ENCODE measurements at places on chromosomes 2 and 18.

- DNase-seq: no peak
Observed at GRCh38 chr18:3972291-3972930, 482.7 kb downstream of the DLGAP1 start.

DNA sequence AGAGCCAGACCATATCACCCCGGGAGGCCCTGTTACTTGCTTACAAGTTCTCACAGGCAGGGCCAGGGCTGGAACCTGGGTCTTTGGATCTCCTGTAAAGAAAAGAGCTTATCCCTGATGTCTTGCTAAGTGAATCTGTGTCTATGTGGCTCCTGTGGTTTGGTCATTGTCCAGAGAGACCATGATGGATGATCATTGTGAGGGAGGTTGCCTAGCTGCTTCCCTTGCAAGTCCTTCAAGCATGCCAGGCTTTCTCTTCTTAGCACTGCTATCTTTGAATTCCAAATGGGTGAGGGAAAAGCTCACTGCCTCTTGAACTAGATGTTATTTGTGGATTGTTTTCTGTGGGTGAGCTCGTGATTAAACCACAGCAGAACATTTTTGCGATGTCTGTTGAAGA, 151.6 kb downstream of the FSHR start:
- DNase-seq: no peak

DNA sequence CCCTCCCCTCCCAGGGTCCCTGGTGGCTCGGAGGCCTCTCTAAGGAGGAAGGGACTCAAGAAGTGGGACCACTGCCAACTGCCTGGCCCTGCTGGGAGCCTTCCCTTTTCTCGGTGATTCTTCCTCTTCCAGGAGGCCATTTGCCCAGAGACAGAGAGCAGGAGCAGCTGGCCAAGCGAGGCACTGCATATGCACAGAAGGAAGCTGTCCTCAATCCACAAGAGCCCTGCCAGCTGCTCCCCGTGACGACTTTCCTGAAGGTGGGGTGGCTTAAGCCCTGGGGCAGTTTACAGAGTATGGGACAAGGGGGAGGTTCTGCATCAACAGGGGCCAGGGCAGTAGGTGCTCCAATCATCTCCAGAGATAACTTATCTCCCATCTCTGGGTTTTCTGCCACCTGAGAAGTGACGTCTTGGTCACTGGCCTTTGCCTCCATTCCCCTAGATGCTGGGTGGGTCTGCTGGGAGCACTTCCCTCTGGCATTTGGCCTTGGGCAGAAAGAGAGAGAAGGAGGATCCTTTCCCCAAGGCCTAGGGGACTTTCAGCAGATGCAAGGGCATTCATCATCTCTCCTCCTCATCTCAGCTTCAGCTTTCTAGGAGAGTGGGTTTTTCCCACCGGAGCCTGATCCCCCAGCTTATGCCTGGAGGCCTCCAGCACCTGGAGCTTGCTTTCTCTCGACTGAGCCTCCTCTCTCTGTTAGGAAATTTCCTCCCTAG, 28.5 kb downstream of the CIB4 start:
- no peak for DNase-seq

DNA sequence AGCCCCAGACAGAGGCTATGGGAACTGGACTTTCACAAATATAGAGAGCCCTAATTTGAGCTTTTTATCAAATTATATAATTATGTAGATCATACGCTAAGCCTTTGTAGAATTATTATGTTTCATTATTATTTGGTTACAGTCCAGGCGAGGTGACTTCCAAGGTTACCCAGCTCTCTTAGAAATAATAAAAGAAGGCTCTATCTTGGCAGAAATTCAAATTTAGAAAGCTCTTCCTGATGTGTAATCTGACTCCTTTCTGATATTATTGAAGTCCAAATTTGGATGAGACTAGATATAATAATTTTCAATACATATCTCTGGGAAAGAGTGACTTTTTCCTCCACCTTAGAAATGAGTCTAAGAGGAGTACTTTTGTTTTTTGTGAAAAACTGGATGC, 4.8 kb upstream of the SLC38A11 start:
- no peak for DNase-seq

DNA sequence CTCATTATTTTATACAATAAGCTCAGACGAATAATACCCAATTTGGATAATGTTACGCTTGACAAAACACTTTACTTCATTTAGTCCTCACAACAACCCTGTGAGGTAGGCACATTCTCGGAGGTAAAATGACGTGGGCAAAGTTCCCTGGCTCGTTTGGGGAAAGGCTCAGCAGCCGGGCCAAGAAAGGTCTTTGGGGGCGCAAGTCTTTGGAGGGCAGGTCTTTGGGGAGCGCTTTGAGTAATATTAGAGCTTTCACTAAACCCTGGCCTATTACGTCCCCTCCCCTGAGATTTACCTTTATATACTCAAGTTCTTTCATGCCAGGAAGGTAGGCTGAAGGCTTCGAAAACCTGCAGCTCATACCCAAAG, 427 bp downstream of the RBKS start:
- DNase-seq: no peak

DNA sequence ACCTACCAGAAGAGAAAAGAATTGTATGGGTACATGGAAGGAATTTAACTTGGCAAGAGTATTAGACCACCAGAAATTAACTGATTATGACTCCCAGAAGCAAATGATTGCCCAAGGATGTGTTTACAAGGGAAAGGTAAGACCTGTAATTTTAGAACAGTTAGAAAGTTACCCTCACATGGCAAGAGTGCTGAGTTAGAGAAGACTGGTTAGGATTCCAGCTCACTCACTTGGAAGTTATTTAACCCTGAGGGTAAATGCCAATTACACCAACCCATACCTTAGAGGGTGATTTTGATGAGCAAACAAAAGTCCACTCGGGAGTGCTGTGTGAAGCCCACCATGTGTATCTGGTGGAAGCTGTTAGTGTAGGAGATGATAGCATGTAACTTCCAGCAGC, 170.2 kb downstream of the TPGS2 start:
- no peak for DNase-seq

Measured in B cell (primary cell).